ENCODE measurements at places on chromosomes 7 and 10. TPM values are rescaled to one million over a fixed set of nuclear protein-coding genes. Genes with fewer than 3 reads are reported as not detected.

The MYL10 gene
- not detected for total RNA-seq

The TUBB8 gene
- 0.11 TPM for total RNA-seq

The GIMAP2 gene
- 33.9 TPM for total RNA-seq

The AGAP4 gene
- total RNA-seq, result 3.4 TPM

The KLF14 gene
- total RNA-seq, result not detected

The VWDE gene
- total RNA-seq, result not detected

The COL17A1 gene
- under 0.01 TPM for total RNA-seq

The CRHR2 gene
- not detected for total RNA-seq

The PYROXD2 gene
- total RNA-seq, result 4.9 TPM

The HKDC1 gene
- under 0.01 TPM for total RNA-seq

The NYAP1 gene
- 1.6 TPM for total RNA-seq

The ASB4 gene
- total RNA-seq, result not detected

The PTPRZ1 gene
- total RNA-seq, result not detected

The CYP3A7 gene
- not detected for total RNA-seq

The LRIT1 gene
- not detected for total RNA-seq

The HOXA11 gene
- total RNA-seq, result 0.09 TPM

The LIPK gene
- not detected for total RNA-seq

The NAT16 gene
- total RNA-seq, result not detected

The OGDHL gene
- total RNA-seq, result 0.22 TPM

The TMEM196 gene
- total RNA-seq, result not detected

The NUDT13 gene
- total RNA-seq, result 2.2 TPM

The DPP6 gene
- total RNA-seq, result not detected

The COL13A1 gene
- total RNA-seq, result 0.98 TPM

The DAGLB gene
- total RNA-seq, result 17.5 TPM

The COL1A2 gene
- 34.4 TPM for total RNA-seq

The GNGT1 gene
- total RNA-seq, result not detected

The PTPRE gene
- total RNA-seq, result 154 TPM

The PTPN20 gene
- 0.11 TPM for total RNA-seq

The CALY gene
- not detected for total RNA-seq
